Suppressor macrophage treated with lipopolysaccharide for 1 hour (primary cell): ENCODE measurements at places on chromosomes 7 and 10.

- DNase-seq, result no peak
Observed at GRCh38 chr7:46838463-46838862, 743.4 kb downstream of the TNS3 start.

- DNase-seq, result no peak
Observed at GRCh38 chr10:117616179-117616578, 73.6 kb downstream of the EMX2 start.

- peak; percentile 65 for DNase-seq
Observed at GRCh38 chr7:150756858-150757257, 19.6 kb downstream of the GIMAP5 start.

GRCh38 chr7:67858931-67859330 lies 862.3 kb downstream of the TYW1 start:
- no peak for DNase-seq

DNA sequence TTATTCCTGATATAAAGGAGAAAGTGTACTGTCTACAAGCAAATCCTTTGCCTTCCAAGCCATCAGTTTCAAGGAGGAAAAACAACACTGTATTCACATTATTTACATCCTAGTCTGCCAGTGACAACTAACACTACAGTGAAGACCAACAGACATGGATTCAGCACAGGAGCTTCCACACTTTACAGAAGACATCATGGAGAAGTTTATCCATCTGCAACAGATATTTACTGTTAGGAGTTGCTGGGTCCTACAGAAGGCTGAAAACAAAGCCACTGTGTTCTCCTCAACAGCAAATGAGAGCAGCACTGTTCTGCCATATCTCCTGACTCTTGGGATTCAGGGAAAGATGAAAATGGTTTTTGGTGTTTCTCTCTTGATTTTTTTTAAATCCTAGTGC lies 31.9 kb downstream of the NAPEPLD start:
- DNase-seq, result no peak

DNA sequence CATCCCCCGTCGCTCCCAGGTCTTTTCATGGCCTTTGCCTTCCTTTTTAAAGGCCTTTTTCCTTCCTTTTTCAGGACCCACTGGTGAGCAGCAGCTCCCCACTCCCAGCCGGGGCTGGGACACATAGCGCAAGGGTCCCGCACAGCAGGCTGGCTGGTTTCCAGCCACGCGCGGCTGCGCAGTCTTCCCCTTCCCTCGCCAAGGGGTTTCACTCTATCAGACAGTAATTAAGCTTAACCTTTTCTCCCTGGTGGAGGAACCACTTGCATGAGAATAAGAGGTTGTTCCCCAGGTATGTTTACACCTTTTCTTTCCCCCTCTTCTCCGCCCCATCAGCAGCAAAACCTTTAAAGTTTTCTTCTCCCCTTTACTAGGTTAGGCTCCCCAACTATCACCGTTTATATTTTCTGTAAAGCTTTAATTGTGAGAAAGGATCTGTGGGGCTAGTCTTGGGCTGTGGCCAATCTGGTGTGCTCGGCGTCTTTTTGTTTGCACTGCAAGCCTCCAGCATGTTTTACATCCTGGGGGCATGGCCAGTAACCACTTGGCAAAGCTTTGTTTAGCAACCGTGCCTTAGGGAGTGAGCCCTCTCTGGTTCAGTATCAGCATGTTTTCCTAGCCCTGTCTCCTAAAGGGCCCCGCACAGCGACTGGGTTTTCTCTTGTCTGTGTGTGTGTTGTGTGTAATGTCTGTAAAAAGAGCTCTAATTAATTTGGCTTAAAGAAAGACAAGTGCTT lies 219.6 kb downstream of the PHF14 start:
- DNase-seq, result no peak

GRCh38 chr10:71627956-71628355 lies 91.6 kb downstream of the C10orf105 start:
- DNase-seq, result peak; percentile 61

DNA sequence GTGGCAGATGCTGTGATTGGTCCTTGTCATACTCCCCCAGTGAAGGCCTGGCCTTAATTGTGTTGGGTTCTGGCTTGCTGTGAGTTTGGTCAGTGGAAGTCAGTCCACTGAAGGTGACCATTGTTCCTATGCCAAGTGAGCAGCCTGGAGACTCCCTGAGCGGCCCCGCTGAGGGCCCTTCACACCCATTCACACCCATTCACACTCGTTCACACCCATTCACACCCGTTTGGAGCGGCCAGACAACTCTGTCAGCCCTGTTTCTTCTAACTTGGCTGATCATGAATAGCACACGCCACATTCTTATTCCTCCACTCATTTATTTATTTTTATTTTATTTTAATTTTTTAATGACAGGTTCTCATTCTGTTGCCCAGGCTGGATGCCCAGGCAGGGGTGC lies 61.5 kb downstream of the C10orf120 start:
- DNase-seq, result no peak

DNA sequence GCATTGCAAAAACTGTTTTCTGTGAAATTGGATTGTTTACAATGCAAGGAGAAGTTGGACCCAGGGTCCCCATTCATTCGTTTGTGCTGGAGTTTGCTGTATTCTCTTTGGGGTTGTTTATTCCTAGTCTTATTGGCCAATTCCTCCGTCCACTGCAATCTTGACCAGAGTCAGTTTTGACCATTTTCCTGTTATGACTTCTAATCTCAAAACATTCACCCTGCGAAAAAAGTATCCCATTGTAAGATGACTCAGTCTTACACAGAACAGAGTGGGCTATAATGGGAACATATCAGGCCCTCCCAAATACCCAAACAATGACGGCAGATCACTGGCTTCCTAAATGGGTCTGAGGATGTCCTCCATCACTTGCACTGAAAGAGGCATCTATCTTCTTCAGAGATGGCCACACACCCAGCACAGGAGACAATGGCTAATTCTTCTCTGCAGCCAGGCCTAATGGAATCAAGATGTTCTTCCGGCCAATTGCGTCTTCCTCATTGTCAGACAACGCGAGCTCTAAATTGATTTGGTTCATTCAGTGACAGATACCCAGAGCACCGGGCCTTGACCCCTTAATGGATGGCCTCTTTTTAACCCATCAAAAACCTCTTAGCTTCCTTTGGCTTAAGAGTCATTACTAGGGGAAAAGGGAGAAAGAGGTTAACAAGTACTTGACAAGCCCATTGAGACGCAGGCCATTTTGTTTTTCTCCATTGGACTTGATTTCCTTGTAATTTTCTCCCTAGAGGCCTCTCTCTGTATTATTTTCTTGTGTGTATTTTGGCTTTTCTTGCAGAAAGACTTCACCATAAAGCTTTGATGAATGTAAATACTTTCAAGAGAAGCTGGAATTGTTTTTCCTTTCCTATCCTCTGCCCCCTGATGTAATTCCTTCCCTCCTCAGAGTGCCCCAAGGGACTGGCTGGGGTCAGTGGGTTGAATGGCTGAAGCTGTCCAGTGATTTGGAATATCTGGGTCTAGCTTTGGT lies 129.6 kb downstream of the PRPF18 start:
- DNase-seq, result no peak

GRCh38 chr7:106770191-106770590 lies 94.9 kb upstream of the PIK3CG start:
- no peak for DNase-seq

- DNase-seq, result peak; percentile 59
Observed at GRCh38 chr7:132557489-132558044, 18.7 kb downstream of the PLXNA4 start.

DNA sequence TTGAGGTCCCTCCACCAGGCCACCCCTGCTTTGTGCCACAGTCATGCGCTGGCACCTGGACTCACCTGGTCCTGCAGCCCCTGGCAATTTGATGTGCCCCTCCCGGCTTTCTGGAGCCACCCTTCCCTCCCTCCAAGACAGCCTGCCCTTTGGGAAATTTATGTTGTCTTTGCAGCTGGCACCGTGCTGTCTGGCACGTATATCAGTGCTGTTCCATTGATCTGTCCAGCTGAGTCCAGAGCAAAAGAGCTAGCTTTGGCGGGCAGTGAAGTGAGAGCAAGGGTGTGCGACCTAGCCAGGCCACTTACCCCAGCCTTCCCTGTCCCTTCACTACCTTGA lies 5.7 kb downstream of the RARRES2 start:
- no peak for DNase-seq

GRCh38 chr7:157402388-157402703 lies 65.5 kb downstream of the DNAJB6 start:
- no peak for DNase-seq

- no peak for DNase-seq
Observed at GRCh38 chr10:125265579-125265955, 105.2 kb upstream of the CTBP2 start.

DNA sequence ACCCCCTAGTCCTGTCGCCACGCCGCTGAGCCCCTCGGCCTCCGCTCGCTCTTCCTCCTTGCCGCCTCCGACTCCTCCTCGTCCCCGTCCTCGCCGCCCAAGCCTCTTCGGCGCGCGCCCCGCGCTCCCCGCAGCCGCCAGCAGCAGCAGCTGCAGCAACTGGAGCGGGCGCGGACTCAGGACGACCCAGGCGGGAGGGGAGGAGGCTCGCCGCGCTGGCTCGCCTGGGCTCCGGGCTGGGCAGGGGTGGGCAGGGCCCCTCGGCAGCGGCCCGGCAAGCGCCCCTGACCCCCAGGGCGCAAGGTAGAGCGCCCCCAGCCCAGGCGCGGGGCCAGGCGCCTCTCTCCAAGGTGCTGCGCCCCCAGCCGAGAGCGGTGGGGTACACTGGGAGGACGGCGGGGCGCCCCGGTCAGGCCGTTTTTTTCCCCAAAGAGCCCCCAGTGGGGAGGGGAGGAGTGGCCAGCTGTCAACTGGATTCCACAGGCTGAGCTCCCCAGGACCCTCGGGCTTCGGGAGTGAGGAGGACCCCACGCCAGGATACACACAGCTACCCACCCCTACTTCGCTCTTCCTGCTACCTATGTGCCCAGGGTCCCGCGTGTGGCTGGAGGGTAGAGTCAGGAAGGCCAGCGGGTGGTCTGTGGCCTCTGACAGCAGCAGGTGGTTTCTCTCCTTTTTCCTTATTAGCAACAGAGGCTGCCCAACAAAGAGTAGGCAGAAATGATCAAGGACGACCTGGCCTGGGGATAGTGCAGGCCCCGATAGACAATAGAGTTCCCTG lies 903 bp upstream of the KCNMA1 start:
- DNase-seq, result no peak

- DNase-seq, result no peak
Observed at GRCh38 chr10:102408131-102408727, 10.4 kb downstream of the PSD start.

DNA sequence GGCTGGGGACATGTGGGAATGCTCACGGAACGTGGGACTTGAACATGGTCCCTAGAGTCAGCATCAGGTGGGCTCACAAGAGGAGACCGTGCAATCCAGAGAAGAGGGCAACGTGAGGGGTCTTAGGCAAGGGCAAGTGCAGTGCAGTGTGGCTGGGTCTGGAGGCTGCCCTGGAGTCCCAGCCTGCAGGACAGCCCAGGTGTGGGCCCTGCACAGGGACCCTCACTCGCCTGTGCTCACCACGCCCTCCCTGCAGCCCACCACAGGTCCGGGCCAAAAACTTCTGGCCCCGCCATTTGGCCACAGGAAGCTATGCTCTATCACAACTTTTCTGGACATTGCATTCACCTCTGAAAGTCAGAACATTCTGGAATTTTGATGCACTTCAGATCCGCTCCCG lies 133.5 kb downstream of the PAXIP1 start:
- no peak for DNase-seq

- DNase-seq, result no peak
Observed at GRCh38 chr10:69885379-69886013, 83.8 kb downstream of the COL13A1 start.
